Naive thymus-derived CD8-positive, alpha-beta T cell (primary cell): ENCODE measurements at places on chromosomes 3 and 15. TPM values are rescaled to one million over a fixed set of nuclear protein-coding genes. Genes with fewer than 3 reads are reported as not detected.

IL20RB gene
- total RNA-seq: 3.6 TPM

GRCh38 chr15:100033140-100033857 lies 300.1 kb upstream of the LYSMD4 start:
- H3K36me3 ChIP-seq: peaks cover 9% of the 10 kb centered on the region
- H3K4me1 ChIP-seq: no peaks in the 10 kb centered on the region
- H3K4me3 ChIP-seq: no peak overlapping the region
- DNase-seq: no peak
- no peak overlapping the region for H3K27ac ChIP-seq
- H3K27me3 ChIP-seq: peaks cover 5% of the 10 kb centered on the region

- H3K27ac ChIP-seq: no peak overlapping the region
- H3K27me3 ChIP-seq: peaks cover 11% of the 10 kb centered on the region
- no peaks in the 10 kb centered on the region for H3K36me3 ChIP-seq
- H3K4me1 ChIP-seq: no peaks in the 10 kb centered on the region
- H3K4me3 ChIP-seq: no peak overlapping the region
Measured at GRCh38 chr3:182508919-182509711, 284.2 kb upstream of the ATP11B start.

- H3K4me3 ChIP-seq: no peak overlapping the region
- no peak for DNase-seq
- H3K36me3 ChIP-seq: no peaks in the 10 kb centered on the region
- no peaks in the 10 kb centered on the region for H3K4me1 ChIP-seq
Measured at GRCh38 chr3:124064050-124064449, 72.1 kb upstream of the ROPN1 start.

DNA sequence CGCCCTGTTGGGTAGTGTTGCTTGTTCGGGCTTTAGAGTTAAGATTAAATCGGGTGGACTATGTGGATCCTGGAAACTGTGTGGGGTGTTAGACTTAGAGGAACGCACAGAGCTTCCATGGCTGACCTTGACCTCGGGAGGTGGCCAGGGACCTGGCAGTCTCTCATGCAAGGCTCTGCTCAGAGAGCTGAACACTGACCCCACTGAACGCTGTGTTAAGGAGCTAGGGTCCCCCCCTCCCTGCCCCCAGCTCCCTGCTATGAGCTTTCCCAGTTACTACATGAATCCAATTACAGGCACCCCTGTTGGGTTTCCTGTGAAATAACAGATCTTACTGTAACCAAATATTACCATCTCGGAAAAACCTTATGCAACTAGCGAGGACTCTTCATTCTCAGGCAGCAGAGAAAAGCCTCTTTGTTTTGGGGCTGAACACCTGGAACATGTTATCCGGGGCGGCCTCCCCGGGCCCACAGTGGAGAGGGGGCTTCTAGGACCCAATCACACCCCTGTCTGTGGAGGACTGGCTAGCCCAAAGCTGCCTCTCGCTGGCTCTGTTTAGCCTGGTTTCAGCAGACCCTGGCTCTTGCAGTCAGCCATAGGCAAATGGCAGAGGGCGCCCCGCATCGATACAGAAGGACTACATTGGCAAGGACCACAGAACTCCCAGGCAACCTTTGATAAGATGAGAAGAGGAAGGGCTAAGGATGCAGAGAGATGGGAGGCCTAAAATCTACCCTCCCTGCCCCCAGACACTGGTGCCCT lies 25.8 kb upstream of the ALDH1A3 start:
- H3K36me3 ChIP-seq: no peaks in the 10 kb centered on the region
- H3K4me1 ChIP-seq: peaks cover 5% of the 10 kb centered on the region
- no peak overlapping the region for H3K27ac ChIP-seq
- H3K4me3 ChIP-seq: no peak overlapping the region
- DNase-seq: no peak
- H3K27me3 ChIP-seq: peaks cover 15% of the 10 kb centered on the region

GABRG3 gene
- not detected for total RNA-seq

DNA sequence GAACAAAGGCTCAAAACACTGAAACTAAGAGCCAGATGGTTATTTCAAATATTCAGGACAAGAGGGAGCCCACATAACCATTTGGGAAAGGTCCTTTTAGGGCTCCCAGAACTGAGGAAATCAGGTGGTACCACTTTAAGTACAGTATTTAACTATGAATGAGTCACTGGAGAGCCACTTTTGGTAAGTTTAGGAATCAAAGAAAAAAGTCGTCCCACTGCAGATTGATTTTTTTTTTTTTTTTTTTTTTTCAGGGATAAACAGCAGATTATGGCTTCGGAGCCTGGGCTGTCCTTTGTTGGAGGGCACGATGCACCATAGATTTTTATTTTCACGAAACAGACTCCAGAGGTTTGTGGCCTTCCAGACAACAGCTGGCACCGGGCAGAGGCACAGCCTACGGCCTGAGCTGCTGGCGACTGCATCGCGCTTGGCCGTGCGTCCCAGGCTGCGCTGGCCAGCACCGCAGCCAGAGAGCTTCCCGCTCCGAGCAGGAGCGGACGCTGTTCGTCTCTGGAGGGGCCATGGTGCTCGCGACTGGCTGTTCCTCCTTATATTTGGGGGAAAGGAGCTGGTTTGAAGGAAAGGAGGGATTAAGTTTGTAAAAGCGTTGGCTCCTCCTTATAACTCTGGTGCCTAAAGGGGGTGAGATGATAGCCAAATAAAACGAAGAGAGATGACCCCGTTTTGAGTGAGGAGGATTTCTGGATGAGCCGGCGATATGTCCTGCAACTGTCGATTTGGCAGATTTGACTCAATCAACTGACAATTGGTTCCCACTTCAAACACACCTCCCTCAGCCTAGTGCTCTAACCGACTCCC lies 152.9 kb upstream of the GOLIM4 start:
- no peak overlapping the region for H3K27ac ChIP-seq
- H3K4me1 ChIP-seq: peaks cover 2% of the 10 kb centered on the region
- no peak for DNase-seq
- H3K27me3 ChIP-seq: peaks cover 22% of the 10 kb centered on the region

- H3K36me3 ChIP-seq: no peaks in the 10 kb centered on the region
- H3K4me1 ChIP-seq: peaks cover 47% of the 10 kb centered on the region
- peak overlapping the region; percentile 11 for H3K4me3 ChIP-seq
- no peak for DNase-seq
- H3K27me3 ChIP-seq: no peaks in the 10 kb centered on the region
Measured at GRCh38 chr15:58463815-58464650, 32.2 kb downstream of the LIPC start.

GABRR3 gene
- not detected for total RNA-seq

DNA sequence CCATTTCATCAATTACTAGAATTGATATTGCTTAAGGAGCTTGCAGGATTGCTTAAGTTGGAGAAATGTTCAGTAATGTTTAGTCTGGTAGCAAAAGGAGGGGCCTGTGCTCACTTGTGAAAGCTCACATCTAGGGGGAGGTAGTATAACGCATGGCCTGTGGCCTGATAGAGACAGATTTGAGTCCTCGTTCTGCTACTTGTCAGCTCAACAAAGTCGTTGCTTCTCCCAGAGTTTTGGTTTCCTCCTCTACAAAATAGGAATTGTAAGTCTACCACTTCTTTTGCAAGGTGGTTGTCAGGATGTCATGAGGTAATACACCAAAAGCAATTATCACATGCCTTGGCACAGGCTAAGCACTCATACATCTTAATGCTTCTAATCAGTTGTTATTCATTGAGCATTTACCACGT lies 1.3 kb downstream of the ST3GAL6 start:
- no peak overlapping the region for H3K4me3 ChIP-seq
- H3K36me3 ChIP-seq: no peaks in the 10 kb centered on the region
- peaks cover 6% of the 10 kb centered on the region for H3K4me1 ChIP-seq
- H3K27ac ChIP-seq: no peak overlapping the region

- H3K36me3 ChIP-seq: no peaks in the 10 kb centered on the region
- peaks cover 11% of the 10 kb centered on the region for H3K27me3 ChIP-seq
- no peak overlapping the region for H3K4me3 ChIP-seq
Measured at GRCh38 chr3:150291515-150291914, 116.6 kb upstream of the TSC22D2 start.

GRCh38 chr15:89144491-89144890 lies 56.2 kb downstream of the ABHD2 start:
- no peak overlapping the region for H3K4me3 ChIP-seq
- no peak overlapping the region for H3K27ac ChIP-seq
- H3K27me3 ChIP-seq: no peaks in the 10 kb centered on the region
- no peak for DNase-seq
- peaks cover 7% of the 10 kb centered on the region for H3K4me1 ChIP-seq
- H3K36me3 ChIP-seq: peaks cover 16% of the 10 kb centered on the region

- no peaks in the 10 kb centered on the region for H3K36me3 ChIP-seq
- H3K4me3 ChIP-seq: no peak overlapping the region
Measured at GRCh38 chr3:155065537-155065936, 14.6 kb upstream of the MME start.

DNA sequence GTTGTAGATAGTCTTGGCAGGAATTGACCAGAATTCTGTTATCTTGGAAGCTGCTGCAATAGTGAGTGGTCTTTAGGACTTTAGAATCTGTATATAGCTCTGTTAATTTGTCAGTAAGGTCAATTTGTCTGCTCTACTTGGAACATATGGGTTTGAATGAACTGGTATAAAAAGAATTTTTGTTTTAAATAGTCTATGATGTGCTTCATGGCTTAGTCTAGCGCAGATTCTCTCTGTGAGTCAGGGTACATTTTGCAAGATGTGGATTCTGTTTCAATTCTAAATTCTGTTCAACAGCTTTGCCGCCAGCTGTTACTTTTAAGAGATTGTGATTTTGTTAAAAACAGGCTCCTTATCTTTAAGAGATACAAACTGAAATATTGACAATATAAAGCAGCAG lies 135.9 kb upstream of the AGBL1 start:
- no peaks in the 10 kb centered on the region for H3K36me3 ChIP-seq
- no peak for DNase-seq
- no peaks in the 10 kb centered on the region for H3K27me3 ChIP-seq
- no peak overlapping the region for H3K27ac ChIP-seq
- H3K4me1 ChIP-seq: no peaks in the 10 kb centered on the region

DNA sequence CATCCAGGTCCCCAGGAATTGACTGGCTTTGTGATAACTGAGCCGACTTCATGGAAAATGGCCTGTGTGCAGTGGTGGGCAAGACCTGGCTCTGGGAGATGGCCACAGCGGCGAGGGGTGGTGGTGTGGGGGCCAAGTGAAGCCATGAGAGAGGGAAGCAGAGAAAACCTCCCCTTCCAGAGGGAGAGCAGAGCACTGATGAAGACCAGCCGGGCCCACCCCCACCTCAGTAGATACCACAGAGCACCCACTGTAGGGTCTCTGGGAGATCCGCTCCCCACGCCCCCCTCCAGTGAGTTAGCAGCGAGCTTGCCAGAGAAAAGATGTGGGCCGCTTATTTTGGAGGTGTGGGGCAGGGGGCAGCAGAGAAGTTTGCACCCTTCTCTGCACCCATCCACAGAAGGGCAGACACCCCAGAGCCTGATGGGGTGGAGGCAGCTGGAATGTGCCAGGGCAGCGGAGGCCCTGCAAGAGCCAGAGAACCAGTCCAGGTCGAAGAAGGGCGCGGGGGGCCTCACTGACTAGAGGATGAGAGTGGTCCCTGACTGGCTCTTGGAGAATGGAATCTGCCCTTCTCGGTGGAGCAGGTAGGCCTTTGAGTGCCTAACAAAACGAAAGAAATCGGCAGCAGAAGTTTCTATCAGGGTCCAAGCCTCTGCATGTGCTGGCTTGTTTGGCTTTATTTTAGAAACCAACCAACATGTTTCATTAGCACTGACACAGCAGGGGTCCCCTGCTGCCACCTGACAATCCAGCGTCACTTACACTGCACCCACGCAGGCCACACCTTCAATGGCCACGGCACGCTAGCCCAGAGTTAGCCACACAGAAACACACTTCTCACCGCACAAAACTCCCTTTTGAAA lies 28.3 kb downstream of the MELTF start:
- no peaks in the 10 kb centered on the region for H3K27me3 ChIP-seq
- no peaks in the 10 kb centered on the region for H3K36me3 ChIP-seq
- peaks cover 9% of the 10 kb centered on the region for H3K4me1 ChIP-seq
- DNase-seq: no peak

SERPINI2 gene
- not detected for total RNA-seq

GRCh38 chr15:40006646-40007045 lies 32.3 kb downstream of the SRP14 start:
- DNase-seq: no peak
- H3K4me1 ChIP-seq: no peaks in the 10 kb centered on the region
- no peak overlapping the region for H3K27ac ChIP-seq

TRH gene
- not detected for total RNA-seq

CMTM7 gene
- 48.8 TPM for total RNA-seq

RASL12 gene
- not detected for total RNA-seq

NEK10 gene
- 1.3 TPM for total RNA-seq

SPTBN5 gene
- 0.81 TPM for total RNA-seq

DNA sequence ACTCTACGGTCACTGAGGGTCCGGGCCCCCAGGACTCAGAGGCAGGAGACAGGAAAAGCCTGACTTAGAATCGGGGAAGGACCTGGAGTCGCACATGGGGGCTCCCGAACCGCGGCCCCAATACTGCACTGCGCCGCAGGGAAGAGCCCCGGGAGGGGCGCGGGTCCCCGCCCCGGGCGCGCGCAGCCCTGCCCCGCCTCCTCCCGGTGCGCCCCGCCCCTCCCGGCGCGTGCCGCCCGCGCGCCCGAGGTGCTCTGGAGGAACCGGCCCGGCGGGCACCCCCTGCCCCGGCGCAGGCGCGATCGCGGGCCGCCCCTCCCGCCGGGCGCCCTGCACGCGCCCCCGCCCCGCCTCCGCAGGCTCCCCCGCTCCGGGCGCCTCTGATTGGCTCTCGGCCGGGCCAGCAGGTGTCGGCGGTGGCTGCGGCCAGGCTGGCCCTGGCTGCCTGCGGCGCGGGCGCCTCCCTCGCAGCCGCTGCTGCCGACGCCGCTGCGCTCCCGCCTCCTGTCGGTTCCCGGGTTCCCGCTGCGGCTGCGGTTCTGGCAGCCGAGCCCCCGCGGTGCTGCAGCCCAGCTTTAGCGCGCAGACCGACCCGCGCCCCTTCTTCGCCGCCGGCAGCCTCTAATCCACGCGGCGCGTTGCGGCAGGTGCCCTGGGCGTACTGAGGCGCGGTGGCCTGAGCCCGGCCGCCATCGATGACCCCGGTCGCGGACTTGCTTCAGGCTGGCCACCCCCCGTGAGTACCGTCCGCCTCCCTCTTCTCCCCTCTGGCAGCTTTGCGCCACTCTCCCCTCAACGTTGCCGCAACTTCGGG lies at the start of gene MYRIP:
Gene MYRIP, plus strand, starts transcription at position 429 of the 814 bp plus-strand sequence. CDS start 91,208 bp downstream, outside the sequence.
- no peak within 1 kb of the TSS for H3K27ac ChIP-seq
- H3K36me3 ChIP-seq: peaks cover 4% of the 10 kb centered on the region
- peak within 1 kb of the TSS; percentile 67 for H3K4me3 ChIP-seq
- peaks cover 6% of the 10 kb centered on the region for H3K4me1 ChIP-seq
- H3K27me3 ChIP-seq: peaks cover 53% of the 10 kb centered on the region
- DNase-seq: no peak

GRCh38 chr15:32974691-32975090 lies 219.8 kb downstream of the FMN1 start:
- no peak overlapping the region for H3K27ac ChIP-seq
- no peak for DNase-seq
- H3K36me3 ChIP-seq: no peaks in the 10 kb centered on the region
- peaks cover 9% of the 10 kb centered on the region for H3K27me3 ChIP-seq

GRCh38 chr3:151550025-151550618 lies 89.3 kb upstream of the IGSF10 start:
- no peaks in the 10 kb centered on the region for H3K4me1 ChIP-seq
- H3K4me3 ChIP-seq: no peak overlapping the region
- H3K27me3 ChIP-seq: no peaks in the 10 kb centered on the region
- DNase-seq: no peak

- no peaks in the 10 kb centered on the region for H3K27me3 ChIP-seq
- H3K4me3 ChIP-seq: no peak overlapping the region
- no peak overlapping the region for H3K27ac ChIP-seq
- no peak for DNase-seq
- no peaks in the 10 kb centered on the region for H3K4me1 ChIP-seq
Measured at GRCh38 chr3:194527726-194528125, 40.9 kb upstream of the ATP13A3 start.
